Brain pericyte (primary cell): ENCODE measurements at places on chromosomes 4 and X.

DNA sequence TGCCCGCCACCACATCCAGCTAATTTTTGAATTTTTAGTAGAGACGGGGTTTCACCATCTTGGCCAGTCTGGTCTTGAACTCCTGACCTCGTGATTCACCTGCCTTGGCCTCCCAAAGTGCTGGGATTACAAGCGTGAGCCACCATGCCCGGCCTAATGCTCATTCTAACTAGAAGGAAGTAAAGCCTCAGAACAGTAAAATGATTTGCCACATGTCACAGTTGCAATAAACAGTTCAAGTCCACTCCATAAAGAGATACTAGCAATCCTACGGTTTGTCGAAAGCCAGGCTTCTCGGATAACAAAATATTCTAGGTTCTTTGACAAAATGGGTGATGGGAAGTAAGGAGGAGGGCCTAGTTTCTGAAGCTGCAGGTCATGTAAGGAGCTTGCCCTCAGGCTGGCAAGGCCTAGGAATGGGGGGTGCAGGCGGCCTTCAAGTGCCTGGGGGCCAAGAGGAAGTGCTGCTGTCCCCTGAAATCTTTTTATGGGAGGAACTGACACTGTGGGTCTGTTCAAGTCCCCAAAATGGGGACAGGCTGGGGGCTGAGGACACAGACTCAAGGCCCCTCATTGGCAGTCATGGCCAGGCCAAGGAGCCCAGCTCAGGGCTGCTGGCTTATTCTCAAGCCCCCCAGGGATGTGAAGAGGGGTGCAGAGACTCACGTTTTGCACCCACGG lies 31.8 kb upstream of the ACSL1 start:
- DNase-seq: no peak

DNA sequence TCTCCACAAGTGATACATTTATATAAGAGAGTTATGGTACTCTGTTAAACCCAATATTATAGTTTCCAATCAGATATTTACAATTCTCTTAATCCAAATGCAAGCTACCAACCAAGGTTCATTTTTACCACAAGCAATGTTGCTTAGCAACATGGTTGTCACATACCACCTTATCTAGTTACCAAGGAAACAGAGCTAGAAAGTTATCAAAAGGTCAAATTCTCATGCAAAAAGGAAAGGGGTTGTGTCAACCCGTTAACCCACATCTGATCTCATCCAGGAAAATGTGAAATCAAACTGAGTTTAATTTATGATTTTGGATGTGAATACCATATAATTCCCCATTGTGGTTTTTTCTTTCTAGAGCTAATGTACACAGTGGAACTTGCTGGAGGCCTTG lies 274.1 kb upstream of the MAGEB2 start:
- no peak for DNase-seq

DNA sequence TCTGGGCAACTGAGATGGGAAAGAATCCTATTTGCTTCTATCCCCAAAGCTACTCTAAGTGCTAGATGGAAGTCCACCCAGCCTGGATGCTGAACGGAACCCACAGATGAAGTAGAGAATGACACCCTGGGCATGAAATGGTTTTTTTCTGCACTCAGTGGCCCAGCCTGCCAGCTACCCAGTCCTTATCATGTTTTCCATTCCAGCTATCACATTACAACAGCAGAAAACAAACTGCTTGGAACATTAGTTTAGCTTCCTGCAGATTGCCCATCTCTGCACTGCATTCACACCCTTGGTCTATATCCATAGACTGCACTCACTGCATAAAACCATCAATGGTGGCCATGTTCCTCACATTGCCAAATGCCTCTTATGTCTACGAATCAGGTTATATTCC lies 79.1 kb downstream of the NYX start:
- DNase-seq: no peak

- no peak for DNase-seq
Measured at GRCh38 chrX:24321741-24322395, 8.0 kb upstream of the SUPT20HL2 start.

DNA sequence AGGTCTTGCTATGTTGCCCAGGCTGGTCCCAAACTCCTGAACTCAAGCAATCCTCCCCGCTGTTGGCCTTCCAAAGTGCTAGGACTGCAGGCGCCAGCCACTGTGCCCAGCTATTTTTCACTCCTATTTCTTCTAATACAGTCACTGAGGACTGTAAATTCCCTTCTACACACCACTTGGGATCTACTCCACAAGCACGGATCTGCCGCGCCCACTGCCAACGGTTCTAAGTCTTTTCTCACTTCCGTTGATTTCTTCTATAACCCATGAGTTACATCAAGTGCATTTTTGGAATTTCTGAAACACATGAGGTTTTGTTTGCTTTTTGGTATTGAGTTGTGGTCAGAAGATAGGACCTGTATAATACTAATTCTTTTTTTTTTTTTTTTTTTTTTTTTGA lies 48.6 kb downstream of the FAM53A start:
- DNase-seq: no peak

GRCh38 chrX:100447655-100448397 lies 37.8 kb upstream of the PCDH19 start:
- DNase-seq: no peak

GRCh38 chr4:165541851-165542459 lies 163.1 kb downstream of the CPE start:
- no peak for DNase-seq

- no peak for DNase-seq
Measured at GRCh38 chr4:15809466-15809865, 31.3 kb downstream of the CD38 start.

- no peak for DNase-seq
Measured at GRCh38 chrX:132504417-132504816, 15.6 kb upstream of the MBNL3 start.

DNA sequence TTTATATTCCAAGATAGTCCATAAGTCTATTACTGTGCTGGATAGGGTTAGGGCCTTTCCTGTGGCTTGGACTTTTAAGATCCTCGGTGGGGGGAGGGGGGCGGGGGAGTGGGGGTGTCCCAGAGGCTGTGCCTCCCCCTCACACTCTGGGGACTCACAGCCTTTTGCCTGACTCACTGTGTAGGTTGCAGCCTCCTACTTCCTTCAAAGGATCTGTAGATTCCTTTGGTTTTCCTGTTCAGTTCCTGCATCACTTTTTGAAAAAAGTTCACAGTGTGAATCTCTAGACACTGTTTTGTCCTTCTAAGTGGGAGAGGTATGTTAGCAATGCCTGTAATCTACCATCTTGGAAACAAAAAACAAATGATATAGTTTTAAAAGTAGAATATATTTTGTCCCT lies 999.9 kb downstream of the GLUD2 start:
- no peak for DNase-seq

- no peak for DNase-seq
Measured at GRCh38 chr4:177607111-177607573, 164.9 kb upstream of the AGA start.

DNA sequence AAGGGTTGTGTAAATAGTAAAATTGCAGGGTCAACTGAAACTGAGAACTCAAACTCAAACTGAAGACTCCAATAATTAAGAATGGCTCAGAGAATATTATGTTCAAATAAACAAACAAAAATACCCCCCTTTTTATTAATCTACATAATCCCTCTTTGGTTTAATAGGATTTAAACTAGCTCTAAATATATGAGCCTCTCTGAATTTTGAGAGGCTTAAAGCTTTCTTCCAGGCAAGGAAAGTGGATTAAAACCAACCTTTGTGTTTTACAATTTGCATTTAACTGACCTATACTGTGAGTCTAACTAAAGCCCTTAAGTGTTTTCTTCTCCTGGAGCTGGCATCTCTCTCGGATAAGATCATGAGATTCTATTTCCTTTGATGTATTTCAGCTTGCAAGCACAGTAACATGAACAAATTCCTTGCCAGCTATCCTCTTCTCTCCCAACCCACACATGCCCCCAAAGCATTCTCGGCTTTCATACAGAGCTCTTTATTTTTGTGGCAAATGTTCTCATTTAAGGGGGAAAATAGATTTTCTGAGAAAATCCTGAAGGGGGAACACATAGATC lies 1310.8 kb upstream of the AGA start:
- no peak for DNase-seq

DNA sequence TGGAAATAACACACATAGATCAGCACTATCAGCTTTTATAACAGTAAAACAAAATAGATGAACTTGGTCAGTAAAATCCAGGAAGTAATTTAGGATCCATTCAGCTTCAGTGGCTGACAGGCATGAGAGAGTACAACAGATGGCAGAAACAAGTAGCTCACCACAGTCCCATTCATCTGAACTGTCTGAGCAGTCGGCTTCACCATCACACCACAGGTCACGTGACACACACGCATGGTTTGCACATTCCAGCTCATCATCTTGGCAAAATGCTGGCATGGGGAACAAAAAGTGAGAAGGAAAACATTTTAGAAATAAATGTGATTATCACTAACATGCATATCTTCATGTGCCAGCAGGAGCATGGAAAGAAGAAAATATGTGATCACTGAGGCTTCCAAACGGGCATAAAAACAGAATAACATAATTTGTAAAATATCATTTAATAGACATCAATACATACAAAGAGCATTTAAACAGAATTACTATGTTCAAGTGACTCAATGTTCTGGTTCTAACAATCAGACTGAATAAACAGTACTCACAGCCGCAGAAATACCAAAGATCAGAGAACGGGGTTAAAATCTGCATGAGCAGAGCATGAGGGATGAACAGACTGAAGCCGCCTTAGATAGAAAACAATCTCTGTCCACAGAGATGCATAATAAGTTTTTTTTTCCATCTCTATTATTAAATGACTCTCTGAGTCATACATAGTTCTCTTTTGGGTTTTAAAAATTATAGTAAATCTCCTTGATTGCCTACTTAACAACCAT lies 158.1 kb downstream of the ATP10D start:
- no peak for DNase-seq

DNA sequence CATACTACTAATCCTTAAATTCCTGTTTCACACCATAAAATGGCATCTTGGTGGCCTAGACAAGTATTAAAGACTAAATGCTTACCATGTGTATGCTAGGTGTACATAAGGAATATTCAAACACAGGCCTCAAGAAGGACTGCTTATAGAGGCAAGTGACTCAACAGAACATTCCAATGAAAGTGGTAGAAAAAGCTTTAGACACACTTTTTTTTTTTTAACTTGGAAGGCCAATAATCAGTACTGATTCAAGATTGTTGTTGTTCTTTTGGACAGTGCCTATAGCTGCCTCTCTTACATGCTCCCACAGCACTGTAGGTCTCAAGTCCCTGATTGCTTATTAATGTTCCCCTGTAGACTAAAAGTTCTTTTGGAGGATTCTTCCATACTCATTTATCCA lies 77.6 kb downstream of the FBXL5 start:
- DNase-seq: no peak

GRCh38 chr4:182385897-182386296 lies 142.7 kb downstream of the TENM3 start:
- no peak for DNase-seq

- no peak for DNase-seq
Measured at GRCh38 chrX:153672531-153673427, 834 bp downstream of the PNCK start.

DNA sequence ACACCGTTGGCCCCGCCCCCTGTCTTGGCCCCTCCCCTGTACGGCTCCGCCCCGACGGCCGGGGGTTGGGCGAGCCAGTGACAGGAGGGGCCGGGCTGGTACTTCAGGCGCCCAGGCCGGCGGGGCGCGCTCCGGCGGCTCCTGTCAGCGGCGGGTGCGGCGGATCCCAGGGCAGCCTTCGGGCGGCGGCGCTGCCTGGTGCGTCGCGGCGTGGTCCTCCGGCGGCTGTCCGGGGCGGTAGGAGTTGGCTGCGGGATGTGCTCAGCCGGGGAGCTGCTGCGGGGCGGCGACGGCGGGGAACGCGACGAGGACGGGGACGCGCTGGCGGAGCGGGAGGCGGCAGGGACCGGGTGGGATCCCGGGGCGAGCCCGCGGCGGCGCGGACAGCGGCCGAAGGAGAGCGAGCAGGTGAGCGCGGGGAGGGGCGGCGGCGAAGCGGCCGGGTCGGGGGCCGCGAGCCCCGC lies at the start of gene FAM241A:
Gene FAM241A, plus strand, starts transcription at position 129 of the 464 bp plus-strand sequence. Its CDS starts 127 bp downstream, at position 256.
- DNase-seq: no peak

- DNase-seq: no peak
Measured at GRCh38 chr4:8777320-8778196, 94.1 kb downstream of the HMX1 start.

DNA sequence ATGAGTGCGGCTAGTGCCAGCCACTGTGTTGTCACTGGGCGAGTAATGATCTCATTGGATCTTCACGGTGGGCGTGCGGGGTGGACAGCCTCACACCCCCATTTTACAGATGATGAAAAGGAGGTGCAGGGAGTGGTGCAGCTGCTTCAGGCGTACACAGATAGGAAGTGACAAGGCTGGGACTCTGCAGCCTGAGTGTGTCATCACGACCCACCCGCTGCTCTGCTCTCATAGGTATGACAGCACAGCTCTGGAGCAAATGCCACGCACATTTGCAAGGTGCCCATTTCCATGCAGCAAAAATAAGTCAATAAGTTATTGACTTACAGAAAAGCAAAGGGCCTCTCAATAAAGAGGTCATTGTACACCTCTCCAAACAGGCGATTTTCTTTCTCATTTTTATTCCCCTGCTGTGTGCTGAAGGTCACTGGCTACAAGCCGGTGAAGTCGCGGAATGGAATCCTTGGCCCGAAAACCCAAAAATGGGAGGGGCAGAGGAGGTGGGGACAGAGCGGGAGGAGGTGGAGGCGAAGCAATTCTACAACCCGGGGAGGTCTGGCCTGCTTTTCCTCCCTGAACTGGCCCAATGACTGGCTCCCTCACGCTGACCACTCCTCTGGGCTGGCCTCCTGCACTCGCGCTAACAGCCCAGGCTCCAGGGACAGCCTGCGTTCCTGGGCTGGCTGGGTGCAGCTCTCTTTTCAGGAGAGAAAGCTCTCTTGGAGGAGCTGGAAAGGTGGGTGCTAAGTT lies at the start of gene SOD3:
Gene SOD3, plus strand, starts transcription at position 658 of the 750 bp plus-strand sequence. CDS start 3,949 bp downstream, outside the sequence.
- DNase-seq: no peak

DNA sequence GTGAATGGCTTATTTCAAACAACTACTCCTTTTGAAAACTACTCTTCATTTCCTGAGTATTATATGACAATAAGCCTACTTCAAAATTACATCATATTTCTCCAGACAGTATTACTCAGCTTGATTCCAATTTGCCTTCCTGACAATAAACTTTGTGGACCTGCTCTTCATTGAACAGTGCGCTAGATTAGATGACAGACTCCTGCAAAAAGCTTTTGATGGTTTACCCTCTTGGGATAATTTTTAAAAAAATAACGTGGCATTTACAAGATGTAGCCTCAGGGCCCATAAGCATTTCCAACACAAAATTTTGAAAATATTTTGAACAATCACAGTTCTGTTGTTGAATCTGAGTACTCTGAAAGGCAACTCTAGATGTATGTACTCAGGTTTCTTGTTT lies 25.9 kb downstream of the MGAT4D start:
- no peak for DNase-seq

GRCh38 chr4:133759428-133759827 lies 442.2 kb downstream of the PABPC4L start:
- DNase-seq: no peak

- no peak for DNase-seq
Measured at GRCh38 chrX:13464599-13465275, 104.7 kb upstream of the EGFL6 start.

- DNase-seq: no peak
Measured at GRCh38 chr4:183940864-183941263, 35.8 kb downstream of the STOX2 start.

GRCh38 chr4:137417676-137418075 lies 114.6 kb downstream of the PCDH18 start:
- DNase-seq: no peak

- DNase-seq: no peak
Measured at GRCh38 chrX:15600745-15601144, at the start of gene ACE2. TSS of gene ACE2 (minus strand) at chrX:15600960. CDS start at chrX:15600911, 49 bp downstream.

GRCh38 chr4:125390727-125391126 lies 76.0 kb downstream of the FAT4 start:
- no peak for DNase-seq

GRCh38 chr4:140237616-140238350 lies 83.8 kb upstream of the MAML3 start:
- peak; percentile 87 for DNase-seq
